ENCODE measurements at places on chromosomes 1 and 21.

- peak; percentile 63 for DNase-seq
These were observed 779 bp upstream of the STK40 start for GRCh38 chr1:36386265-36387140.

GRCh38 chr1:247653040-247653439, 26.5 kb downstream of the OR13G1 start:
- DNase-seq, result no peak

DNA sequence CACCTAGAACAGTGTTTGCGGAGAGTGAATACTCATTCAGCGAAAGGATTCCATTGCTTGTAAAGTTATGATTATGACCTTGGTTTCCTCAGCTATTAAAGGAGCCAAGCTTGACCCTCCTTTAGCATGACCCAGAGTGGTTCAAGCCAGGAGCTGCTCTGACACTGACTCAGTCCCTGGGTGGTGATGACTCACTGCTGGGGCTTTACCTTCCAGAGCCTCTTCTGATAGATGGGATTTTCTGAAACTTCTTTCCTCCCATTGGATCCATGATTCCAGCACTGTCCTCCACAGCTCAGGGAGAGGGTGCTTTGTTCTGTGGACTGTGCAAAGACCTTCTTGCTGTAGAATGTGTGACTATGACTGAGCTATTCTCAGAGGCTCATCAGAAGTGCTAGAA, 77.4 kb downstream of the S1PR1 start:
- DNase-seq, result no peak

DNA sequence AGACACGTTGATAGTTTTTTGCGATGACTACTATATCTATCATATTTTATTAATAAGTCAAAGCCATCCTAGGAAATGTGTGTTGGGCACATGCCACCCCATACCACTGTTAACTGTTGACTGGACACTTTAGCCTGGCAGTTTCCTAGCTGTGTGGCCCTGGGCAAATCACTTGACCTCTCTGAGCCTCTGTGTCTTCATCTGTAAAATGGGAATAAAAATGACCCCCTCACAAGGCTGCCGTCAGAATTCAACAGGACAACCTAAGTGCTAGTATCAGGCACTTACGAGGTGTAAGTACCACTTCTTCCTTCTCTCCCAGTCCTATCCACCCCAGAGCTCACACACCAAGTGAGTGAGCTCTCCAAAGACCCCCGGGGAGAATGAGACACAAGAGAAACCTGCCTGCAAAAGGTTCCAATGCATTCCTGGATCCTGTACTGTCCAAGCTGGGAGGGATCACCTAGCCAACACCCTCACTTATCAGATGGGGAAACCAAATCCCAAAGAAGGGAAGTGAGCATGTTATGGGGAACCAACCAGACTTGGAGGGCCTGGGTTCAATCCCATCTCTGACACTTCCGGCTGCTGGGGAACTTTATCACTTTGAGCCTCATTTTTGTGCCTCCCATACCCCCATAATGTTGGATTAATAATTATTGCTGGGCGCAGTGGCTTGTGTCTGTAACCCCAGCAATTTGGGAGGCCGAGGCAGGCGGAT, 24.9 kb downstream of the HSPG2 start:
- no peak for DNase-seq

- peak; percentile 9 for DNase-seq
These were observed 45.7 kb upstream of the CACYBP start for GRCh38 chr1:174954073-174954460.

DNA sequence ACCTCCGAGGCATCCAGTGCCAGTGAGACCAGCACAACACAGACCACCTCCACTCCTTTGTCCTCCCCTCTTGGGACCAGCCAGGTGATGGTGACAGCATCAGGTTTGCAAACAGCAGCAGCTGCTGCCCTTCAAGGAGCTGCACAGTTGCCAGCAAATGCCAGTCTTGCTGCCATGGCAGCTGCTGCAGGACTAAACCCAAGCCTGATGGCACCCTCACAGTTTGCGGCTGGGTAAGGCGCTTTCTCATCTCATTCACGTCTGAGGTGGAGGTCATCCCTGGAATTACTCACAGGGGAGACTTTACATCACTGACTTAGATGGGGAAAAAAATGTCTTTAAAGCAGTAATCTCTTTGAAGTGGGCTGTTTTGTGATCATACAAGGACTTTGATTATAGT, 106.3 kb downstream of the CD247 start:
- DNase-seq, result no peak

DNA sequence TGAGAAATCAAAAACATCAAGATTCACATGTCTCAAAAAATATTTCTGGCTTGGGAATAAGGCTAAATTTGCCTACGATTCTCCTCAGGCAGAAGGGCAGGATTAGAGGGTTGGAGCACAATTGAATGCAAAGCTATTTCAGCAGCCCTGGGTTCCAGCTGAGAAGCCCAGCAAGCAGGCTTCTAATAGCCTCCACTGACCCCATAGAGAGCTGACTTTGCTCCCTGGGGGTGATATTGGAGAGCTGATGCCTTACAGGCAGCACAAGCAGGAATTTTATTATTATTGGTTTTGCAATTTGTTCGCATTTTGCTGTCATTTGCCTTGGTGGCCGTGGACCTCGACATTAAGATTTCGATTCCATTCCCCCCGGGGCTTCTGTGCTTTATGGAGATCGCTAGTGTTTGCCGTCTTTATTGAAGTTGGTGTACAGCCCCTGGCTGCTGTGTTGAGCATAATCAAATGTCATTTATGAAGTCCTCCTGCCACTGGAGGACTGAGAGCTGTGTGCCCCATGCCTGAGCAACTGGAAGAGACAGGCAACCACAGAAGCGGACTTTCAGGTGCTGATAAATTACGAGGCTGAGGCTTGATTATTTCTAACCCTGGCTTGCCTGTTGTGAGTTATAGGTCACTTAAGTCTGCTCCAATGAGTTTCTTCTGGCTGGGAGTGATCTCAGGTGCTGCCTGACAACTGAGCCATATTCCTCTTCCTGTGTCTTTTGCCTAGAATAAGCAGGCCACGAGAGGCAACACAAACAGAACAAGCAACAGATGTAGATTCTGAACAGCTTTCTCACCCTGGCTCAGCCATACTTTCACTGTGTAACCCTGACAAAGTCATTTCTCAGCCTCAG, 518.4 kb upstream of the CAMK1G start:
- no peak for DNase-seq

DNA sequence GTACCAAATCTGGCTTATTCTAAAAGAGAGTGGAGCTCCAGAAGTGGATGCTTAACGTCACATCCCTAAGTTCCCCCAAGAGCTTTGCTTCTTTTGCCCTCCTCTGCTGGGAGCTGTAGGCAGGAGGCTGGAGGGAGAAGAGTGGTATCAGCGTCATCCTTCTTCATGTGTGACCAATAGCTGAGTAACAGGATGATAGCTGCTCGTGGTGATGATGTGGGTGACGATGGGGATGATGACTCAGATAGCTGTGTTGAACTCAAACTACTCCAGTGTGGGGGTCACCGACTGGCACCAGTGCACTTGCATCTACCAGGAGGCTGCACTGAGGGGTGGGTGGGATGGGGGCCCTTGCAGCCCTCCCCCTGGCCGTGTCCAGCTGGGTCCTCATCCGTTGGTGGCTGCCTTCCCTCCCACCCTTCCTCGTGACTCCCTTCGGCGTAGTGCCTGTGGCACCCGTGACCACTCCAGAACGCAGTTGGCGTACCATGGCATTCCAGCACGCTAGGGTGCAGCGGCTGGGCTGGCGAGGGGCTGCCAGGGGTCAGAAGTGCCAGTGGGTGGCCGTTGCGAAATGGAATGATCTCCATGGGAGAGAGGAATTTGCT, 1.1 kb downstream of the IGFN1 start:
- DNase-seq, result no peak

DNA sequence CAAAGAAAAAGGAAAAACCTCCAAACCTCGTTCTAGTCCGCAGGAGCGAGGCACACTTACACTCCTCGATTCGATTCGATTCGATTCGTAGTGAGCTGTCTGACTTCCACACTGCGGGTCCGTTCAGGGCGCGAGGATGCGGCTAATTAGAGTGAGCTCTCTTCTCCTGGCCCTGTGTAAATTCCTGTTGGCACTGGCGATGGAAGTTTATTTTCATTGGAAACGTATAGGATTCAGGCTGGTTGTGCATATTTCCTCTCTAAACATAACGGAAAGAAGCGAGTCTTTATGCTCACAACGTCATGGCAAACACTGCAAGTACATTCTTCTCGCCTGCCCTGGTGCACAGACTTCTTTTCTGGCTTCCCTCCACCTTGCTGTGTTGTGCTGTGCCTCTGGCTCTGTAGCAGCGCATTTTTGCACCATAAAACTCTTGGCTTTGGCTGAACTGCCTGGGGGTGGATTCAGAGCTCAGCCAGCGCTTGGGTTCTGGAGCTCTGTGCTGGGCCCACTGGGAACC, 2.7 kb downstream of the HUNK start:
- DNase-seq, result no peak

DNA sequence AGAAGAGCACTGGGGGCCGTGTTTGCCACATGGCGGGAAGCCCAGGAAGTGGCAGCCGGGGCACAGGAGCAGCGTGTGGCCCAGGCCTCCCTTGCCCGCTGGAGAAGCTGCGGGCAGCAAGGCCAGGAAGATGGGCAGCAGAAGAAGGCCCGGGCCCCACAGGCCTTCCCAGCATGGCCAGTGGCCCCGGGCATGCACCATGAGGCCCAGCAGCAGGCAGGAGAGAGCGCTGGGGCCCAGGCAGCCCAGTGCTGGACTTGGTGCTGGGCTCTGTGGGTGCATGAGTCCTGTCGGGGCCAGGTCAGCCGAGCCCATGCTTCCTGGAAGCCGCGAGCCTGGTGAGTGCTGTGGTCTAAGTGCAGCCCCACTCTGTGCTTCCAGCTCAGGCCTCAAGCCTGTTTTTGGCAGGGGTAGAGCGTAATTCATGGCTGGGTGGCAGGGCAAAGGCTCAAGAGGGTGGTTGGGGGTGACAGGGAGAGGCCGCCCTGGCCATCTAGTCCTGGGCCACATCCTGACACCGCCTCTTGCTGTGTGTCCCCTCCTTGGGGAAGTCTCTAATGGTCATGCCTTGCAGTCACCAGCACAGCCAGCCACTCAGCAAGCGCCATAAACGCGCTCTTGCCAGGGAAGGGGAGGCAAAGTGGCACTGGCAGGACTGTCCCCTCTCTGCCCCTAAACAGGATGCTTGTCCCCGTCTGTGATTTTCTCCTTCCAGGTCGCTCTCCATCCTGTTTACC, 21.3 kb downstream of the MTHFR start:
- no peak for DNase-seq

- no peak for DNase-seq
These were observed 23.0 kb upstream of the TMEM52 start for GRCh38 chr1:1941868-1942752.

DNA sequence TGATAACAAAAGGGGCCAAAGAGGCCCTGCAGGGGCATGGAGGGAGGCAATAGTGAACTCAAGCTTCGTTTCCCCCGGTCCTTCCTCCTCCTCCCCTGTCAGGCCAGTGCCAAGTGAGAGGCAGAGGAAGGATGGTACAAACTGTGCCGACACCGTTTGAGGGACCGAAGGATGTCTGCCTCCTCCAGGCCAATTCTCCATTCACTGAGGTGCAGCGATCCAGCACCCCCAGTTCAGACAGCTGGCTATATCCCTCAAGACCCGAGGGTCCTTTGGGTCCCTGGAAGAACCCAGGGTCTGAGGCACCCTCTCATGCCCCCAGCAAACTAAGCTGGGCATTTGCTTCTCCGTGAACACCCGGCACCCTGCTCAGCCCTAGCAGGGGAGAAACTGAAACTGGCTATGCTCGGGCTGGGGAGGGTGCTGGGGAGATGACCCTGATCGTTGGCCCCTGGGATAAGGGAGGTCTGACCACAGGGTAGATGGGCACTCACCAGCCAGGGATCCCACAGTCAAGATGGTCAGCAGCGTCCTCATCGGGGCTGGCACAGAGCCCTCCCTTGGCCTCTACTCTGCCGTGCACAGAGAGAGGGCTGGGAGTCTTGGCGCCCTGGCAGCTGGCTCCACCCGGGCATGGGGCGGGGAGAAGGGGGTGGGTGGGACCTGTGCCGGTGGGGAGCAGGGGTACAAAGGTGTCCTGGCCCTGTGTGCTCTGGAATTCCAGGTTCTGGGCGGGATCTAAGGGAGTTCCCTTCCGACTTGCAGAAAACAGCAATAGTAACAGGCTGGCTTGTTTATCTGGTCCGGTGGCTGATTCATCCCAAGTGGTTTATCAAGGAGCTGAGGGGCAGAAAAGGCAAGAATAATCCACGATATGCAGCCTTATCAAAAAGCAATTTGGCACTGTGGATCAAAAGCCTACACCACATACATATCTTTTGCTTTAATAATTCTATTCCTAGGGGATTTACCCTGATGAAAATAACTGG, at the start of gene IL22RA1:
Gene IL22RA1, minus strand, starts transcription at position 595 of the 989 bp plus-strand sequence. Its CDS starts 58 bp downstream, at position 537.
- no peak for DNase-seq

DNA sequence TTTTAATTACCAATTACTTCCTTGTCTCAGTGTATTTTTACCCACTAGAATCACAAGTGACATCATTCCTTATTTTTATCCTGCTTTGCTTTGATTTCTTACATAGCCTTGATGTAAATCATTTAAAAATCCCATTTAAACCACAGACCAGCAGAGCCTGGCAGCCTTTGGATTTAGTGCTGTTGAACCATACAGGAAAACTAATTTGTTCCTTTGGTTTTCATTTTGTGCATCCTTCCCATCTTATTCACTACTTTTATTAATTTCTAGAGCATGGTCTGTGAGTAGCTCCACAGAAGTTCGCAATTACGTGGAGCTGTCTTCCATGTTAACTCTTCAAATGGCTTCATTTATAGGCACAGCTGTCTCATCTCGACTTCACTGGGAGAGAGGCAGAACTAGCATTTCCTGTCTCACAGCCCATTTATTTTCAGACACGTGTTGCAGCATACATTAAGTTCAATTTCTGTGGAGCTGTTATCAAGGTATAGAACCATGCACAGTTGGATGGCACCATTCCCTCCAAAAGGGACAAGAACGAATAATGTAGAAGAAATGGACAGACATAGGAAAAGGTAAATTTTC, 235.3 kb downstream of the MRPL39 start:
- DNase-seq, result no peak

GRCh38 chr1:80566123-80566522, 1234.6 kb upstream of the ADGRL2 start:
- no peak for DNase-seq

DNA sequence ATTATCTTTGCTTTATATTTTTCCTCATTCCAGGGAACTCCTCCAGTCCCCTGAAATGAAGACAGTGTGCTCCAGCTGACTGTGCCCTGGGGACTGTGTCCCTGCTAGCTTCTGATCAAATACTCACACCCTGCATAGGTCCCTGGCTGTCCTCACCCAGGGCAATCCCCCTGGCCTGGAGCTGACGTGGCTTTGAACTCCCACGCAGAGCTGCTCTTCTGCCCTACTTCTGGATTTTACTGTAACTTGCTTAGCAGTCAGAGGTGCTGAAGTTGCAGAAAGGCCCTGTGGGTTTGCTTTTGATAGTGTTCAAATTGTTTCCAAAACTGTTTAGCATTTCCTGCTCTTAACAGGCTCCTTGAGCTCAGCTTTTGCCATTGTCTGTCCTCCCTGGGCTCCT, 186.5 kb downstream of the FASLG start:
- no peak for DNase-seq

- no peak for DNase-seq
These were observed 5.3 kb downstream of the OLFML2B start for GRCh38 chr1:162018418-162018817.

- DNase-seq, result no peak
These were observed 43.6 kb upstream of the PDE9A start for GRCh38 chr21:42609811-42610210.

GRCh38 chr1:36321119-36321951, 2.1 kb downstream of the EVA1B start:
- DNase-seq, result peak; percentile 91
